ENCODE measurements at places on chromosomes 11 and 22. TPM values are rescaled to one million over a fixed set of nuclear protein-coding genes. Genes with fewer than 3 reads are reported as not detected.

DNA sequence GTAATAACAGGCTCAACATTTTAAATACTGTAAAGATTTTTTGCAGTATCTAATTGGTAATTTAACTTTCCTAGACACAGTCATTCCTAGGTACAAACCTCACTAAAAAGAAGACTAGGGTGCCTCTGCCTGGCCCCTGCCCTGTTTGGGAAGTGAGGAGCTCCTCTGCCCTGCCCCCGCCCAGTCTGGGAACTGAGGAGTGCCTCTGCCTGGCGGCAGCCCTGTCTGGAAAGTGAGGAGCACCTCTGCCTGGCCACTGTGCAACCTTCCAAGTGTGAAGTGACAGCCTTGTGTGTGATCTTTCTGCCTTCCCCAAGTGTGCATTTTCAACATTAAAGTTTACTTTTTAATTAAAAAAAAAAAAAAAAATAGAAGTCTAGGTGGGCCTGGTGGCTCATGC is 4.2 kb downstream of the CHORDC1 start:
- H3K27ac ChIP-seq = no peak overlapping the region
- H3K27me3 ChIP-seq = no peaks in the 10 kb centered on the region
- peaks cover 15% of the 10 kb centered on the region for H3K4me1 ChIP-seq
- no peaks in the 10 kb centered on the region for H3K36me3 ChIP-seq
- no peak for DNase-seq

GRCh38 chr11:34044664-34045485 is 6.7 kb upstream of the CAPRIN1 start:
- no peak overlapping the region for H3K27ac ChIP-seq
- H3K4me1 ChIP-seq = no peaks in the 10 kb centered on the region
- no peaks in the 10 kb centered on the region for H3K36me3 ChIP-seq
- peak overlapping the region; percentile 23 for H3K4me3 ChIP-seq
- no peak for DNase-seq
- H3K27me3 ChIP-seq = no peaks in the 10 kb centered on the region

The CHRNA10 gene
- 4.5 TPM for total RNA-seq

The ARL14EP gene
- total RNA-seq = 21.8 TPM
